ENCODE measurements at places on chromosomes 12 and 14.

GRCh38 chr12:47881051-47881450, 23.7 kb downstream of the VDR start:
- no peak for DNase-seq

GRCh38 chr14:68384881-68385280, 408.0 kb downstream of the ZFP36L1 start:
- peak; percentile 99 for DNase-seq

- peak; percentile 53 for DNase-seq
These were observed 12.5 kb upstream of the FOXN3 start for GRCh38 chr14:89429199-89430181.

DNA sequence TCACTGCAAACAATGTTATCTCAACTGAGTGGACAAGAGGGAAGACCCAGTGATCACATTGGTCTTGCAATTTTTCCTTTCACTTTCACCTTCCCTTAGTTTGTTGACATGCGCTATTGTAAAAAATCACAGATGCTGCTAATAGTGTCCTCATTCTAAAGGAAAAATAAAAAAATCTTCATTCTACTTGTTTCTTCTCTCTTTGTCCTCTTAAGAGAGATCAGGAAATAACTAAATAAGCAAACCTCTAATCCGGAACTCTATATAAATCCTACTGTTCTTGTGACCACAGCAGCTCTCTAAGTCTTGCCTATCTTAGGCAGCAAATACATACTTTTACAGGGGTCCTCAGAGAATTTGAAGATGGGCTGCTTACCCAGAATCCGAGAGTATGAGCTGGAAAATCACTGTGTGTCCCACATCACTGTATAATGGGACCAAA, 257.7 kb downstream of the NAV3 start:
- DNase-seq = no peak

GRCh38 chr12:3311491-3312103, 179.4 kb upstream of the PRMT8 start:
- DNase-seq = no peak

DNA sequence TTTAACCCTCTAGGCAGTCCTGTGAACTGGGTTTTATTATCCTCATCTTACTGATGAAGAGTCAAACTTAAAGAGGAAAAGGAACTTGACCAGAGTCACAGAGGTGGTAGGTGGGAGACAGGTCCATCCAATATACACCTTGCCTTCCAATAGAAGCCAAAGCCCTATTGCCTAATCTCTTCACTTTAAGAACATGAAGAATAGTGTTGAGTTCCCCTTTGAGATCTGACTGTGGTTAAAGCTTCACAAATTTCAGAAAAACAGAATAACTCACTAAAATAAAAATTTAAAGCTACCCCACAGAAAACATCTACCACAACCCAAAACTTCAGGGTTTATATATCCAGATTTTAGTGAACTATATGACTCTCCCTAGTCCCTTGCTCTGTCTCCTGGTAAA, 115.4 kb downstream of the ETV6 start:
- no peak for DNase-seq
